Fibroblast of skin of right biceps (primary cell): ENCODE measurements at places on chromosomes 11 and 22.

- DNase-seq = no peak
These were observed 14.6 kb upstream of the ADSL start for GRCh38 chr22:40331706-40332105.

GRCh38 chr11:12845739-12846358, 163.3 kb upstream of the RASSF10 start:
- peak; percentile 57 for DNase-seq

DNA sequence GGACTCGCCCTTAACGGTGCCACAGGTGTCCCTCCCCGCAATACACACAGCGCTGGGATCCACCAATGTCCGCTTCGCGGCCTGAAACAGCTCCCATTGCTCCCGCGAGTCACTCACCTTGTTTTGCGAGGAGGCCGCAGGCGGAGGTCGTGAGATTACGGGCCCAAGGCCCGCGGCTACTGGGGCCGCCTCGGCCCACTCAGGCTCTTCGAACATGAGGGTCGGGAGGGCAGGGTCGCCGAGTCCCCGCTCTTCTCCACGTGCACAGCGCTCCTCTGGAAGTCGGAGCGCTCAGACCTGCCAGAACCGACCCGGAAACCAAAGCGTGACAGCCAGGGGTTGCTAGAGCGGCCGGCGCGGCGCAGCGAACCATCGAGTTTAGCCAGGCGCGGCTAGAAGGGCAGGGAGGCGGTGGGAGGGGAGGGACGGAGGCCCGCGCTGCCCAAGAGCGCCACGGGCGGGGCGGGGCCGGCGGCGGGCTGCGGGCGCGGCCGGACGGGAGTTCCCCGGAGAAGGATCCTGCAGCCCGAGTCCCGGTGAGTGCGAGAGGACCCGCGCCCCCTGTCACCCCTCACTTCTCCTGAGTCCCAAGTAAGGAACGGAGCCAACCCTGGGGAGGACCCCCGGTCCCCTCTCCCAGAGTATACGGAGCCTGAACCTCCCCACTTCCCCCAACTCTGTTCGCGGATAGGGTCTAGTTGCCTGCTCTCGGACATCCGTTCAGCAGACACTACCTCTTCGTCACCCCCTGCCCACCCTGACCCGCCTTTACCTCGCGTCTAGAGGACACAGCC, at the start of the genes ILK and RRP8:
ILK (plus strand) TSS at position 488 of the 794 bp plus-strand sequence. CDS start 498 bp downstream, outside the sequence.
RRP8 (minus strand) TSS at position 330 of the 794 bp plus-strand sequence; CDS start at position 216, 114 bp downstream.
- DNase-seq = peak; percentile 88

DNA sequence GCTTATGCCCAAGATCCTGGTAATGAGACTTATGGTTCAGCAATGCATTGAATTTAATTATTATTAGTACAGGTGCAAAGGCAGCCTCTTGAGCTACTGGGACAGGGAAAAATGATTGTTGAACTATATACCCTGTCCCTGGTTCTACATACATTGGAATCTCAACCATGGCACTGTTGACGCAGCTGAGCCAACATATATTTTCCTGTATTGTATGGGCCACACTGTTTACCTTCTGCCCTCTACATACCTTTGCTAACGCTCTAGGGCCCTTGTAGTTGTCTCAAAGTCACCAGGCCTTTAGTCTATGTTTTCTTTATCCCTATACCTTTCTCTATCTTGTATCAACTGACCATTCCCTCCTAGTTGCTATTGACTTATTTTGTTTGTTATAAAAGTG, 22.6 kb downstream of the KREMEN1 start:
- no peak for DNase-seq

DNA sequence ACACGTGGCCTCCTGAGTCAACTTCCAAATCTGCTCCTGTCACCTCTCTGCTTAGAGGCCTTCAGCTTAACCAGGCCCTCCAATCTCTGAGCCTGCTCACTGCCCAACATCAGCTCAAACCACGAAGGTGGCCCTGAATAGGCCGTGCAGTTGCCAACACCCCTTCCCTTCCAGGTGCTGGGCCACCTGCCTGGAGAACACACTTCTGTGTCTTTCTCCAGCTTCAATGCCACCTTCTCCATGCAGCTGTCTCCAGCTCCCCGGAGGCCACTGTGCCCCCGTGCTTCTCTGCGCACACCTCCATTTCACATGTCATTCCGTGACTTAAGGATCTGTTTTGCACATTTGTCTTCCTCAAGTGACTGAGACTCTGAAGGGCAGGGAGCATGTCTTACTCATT, 5.3 kb downstream of the RELA start:
- no peak for DNase-seq

DNA sequence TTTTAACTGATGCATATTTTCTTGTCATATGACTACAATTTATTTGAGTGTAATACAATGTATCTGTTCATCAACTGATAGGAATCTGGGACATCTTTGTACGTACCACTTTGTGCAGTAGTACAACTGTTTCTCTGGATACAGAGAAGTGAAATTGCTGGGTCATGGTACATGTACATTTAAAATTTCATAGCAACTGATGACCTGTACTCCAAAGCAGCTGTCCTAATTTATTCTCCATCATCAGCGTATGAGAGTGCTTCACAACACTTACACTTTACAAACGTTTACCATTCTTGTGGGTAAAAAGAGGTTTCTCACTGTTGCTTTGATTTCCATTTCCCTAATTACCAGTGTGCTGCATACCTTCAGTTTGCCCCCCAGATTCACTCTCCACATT, 552.8 kb upstream of the CADM1 start:
- no peak for DNase-seq
